ENCODE measurements at places on chromosomes 11 and 22. TPM values are rescaled to one million over a fixed set of nuclear protein-coding genes. Genes with fewer than 3 reads are reported as not detected.

OR2D2 gene
- polyA plus RNA-seq, result 0.08 TPM

FGF4 gene
- polyA plus RNA-seq, result 0.57 TPM

BTG4 gene
- polyA plus RNA-seq, result 0.06 TPM

OR8D1 gene
- not detected for polyA plus RNA-seq

CELSR1 gene
- 16.4 TPM for polyA plus RNA-seq

TCF20 gene
- polyA plus RNA-seq, result 23.3 TPM

CEP126 gene
- 0.76 TPM for polyA plus RNA-seq

TYMP gene
- polyA plus RNA-seq, result 0.83 TPM

PANX3 gene
- polyA plus RNA-seq, result not detected

CXCR5 gene
- polyA plus RNA-seq, result not detected

APOA5 gene
- polyA plus RNA-seq, result 0.09 TPM

OR51E2 gene
- polyA plus RNA-seq, result not detected

LARGE2 gene
- polyA plus RNA-seq, result 137 TPM

C1QTNF5 gene
- 2.7 TPM for polyA plus RNA-seq

Measured in H1 (cell line).